ENCODE measurements at places on chromosomes 7 and 10.

DNA sequence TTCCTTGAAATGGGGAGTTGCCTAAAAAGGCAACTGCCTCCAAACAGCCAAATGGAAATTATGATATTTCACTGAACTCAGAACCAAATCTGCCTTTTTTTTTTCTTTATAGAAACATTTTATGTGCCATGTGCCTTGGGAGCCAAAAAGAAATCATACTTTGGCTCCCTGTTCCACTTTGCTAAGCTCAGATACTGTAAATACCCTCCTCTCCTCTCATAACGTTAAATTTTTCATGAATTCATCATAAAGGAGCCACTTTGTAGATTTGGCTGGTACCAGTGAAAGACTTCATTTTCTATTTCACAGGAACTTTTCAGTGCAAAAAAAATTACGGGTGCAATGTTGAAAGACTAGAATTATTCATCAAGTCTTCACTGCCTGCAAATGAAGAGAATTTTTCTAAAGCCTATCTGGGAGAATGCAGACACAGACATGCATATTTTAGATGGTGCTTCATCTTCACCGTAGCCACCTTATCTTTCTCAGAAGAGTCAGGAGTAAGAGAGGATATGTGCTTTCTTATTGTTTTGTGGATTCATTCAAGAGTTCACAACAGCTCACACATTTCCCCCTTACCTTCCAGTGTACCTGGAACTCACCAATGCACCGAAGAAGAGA lies 742.3 kb upstream of the GALNT17 start:
- no peak for DNase-seq

DNA sequence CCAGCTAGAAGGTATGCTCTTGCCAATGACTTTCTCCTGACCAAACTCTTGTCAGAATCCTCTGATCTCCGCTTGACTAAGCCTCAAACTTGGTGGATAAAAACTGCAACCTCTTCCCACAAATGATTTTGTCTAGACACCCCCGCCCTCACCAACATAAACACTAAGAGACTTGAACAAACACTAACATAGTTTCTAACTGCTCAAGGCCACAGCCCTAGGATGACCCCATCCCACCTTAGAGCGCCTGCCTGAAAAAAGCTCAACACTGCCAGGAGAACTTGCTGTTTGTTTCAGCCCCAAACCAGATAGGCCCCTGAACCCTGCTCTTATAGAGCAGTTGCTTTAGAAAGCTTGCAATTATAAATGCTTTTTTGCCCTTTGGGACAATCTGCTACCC lies 71.8 kb downstream of the LRRN3 start:
- DNase-seq, result no peak

DNA sequence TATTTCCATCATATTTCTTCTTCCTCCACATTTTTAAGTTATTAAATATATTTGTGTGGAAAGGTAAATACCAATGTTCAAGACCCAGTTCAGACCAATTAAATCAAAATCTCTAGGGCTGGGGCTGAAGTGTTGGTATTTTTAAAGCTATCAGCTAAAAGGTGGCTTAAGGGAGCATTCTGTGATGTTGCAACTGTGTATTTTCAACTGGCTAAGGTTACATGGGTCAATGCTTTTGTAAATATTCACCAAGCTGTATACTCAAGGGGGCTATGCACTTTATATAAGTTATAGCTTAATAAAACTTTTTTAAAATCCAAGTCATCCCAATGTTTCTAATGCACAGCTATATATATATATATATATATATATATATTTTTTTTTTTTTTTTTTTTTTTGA lies 316.9 kb upstream of the GRM3 start:
- no peak for DNase-seq

DNA sequence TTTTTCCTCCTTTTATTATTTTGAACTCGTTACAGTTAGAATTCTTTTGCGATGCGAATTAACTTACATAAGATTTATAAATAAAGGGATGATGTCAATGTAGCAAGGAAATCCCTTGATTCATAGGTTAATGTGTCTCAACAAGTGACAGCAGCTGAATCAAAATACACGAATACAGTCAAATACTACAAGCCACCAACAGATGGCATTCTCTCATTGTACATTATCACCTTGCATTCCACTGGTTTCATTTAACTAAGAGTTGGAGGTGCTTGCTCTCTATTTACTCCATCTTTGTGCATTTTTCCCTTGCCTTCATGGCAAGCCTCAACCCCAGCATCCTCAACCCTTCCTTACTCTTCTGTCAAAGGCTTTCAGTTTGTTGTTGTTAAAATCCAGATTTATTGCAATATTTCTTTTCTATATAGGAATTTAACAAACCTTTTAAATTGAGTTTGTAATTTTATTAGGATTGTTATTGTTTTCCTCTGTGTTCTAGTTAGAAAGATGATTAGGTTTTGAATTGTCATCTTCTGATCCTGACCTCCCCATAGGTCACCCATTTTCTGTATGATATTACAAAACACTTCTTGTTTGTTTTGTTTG lies 78.3 kb downstream of the SLC25A40 start:
- DNase-seq, result no peak

DNA sequence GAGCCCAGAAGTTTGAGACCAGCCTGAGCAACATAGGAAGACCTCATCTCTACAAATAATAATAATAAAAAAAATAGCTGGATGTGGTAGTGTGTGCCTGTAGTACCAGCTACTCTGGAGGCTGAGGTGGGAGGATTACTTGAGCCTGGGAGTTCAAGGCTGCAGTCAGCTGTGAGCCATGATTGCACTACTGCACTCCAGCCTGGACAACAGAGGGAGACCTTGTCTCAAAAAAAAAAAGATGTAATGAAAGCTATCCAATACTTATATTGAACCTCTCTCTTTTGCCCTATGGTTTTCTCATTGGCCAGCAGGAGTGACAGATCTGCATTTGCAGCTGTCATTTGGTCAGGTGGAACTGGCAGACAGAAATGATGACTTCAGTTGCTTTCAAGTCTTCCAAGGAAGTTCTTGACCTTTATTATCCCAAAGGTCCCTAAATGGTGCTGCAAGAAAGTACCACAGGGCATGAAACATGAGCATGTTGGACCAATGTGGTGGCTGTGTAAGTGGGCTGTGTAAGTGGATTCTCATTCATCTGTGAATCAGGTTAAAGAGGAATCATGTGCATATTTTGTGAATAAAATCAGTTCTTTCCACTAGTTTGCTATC lies 99.4 kb downstream of the CALD1 start:
- DNase-seq, result no peak

GRCh38 chr7:144032985-144033709 lies 15.6 kb upstream of the OR2A5 start:
- no peak for DNase-seq

DNA sequence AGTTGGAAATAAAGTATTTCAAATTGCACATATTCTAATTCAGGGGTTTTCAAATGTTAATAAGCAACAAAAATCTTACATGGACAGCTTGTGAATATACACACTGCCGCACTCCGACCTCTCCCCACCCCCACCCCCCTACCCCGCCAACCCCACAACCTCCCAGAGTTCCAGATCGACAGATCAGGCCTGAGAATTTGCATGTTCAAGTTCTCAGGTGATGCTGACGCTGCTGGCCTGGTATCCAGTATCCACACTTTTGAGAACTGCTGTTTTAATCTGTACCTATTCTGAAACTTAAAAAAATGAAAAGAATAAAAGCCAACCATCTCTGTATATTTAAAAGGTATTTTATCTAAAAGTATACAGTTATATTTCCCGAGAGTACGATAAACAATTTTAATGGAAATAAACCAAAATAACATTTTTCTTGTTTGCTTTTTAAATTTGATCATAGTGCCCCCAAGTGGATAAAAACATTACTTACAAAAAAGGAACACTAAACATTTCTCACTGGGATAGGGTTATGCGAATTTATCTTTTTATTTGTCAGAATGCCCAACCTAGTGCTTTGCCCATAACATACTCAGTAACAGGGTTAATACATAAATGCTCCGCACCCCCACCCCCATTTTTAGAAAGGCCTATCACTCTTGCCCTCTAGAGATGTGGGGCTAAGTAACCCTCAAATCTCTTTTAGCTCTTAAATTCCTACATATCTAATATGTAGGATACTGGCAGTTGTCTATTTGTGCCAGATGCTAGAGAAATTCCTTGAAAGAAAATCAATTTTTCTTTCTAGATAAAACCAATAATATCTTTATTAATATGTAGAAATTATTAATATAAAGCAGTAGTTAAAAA lies 166.3 kb downstream of the RNF133 start:
- DNase-seq, result no peak

DNA sequence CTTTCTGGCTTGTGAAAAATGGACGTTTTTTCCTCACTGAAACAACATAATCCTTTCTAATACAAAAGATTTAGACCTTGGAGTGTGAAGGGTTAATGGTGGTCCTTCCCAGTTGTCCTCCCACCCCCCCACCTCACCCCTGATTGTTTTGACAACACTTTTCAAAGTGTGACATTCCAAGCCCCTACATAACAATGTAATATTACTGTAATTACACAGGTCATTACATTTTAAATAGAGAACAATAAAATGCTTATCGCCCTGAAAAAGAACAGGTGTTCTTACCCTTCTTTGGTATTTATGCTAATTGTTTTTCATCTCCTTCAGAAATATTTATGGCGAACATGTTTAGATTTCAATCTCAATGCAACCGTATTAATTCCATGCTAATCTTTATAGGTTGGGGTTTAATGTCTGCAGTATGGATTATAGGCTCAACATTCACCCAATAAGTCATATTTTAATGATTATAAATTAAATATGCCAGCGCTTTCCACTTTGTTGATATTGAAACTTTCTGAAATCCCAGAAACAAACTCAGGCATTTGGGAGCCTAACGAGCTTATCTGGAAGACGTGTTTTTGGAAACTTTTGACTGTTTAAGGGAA lies 5.0 kb downstream of the TCF7L2 start:
- DNase-seq, result no peak

Measured in sciatic nerve (tissue), 2 donors.